ENCODE measurements at places on chromosomes 1 and 21.

- DNase-seq = no peak
Observed at GRCh38 chr21:32990666-32991065, 35.1 kb upstream of the OLIG2 start.

- DNase-seq = no peak
Observed at GRCh38 chr1:224287714-224288113, 42.3 kb downstream of the NVL start.

DNA sequence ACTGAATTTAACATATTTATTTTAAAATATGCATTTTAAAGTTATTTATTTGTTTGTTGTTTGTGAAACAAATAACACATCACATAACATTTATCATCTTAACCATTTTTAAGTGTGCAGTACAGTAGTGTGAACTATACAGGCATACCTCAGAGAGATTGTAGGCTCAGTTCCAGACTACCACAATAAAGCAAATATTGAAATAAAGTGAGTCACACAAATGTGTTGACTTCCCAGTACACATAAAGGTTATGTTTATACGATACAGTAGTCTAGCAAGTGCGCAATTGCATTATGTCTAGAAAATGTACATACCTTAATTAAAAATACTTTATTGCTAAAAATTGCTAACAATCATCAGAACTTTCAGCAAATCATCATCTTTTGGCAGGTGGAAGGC lies 739.4 kb upstream of the ADGRL4 start:
- DNase-seq = no peak

GRCh38 chr1:203621559-203622262 lies 4.9 kb upstream of the ATP2B4 start:
- DNase-seq = no peak

DNA sequence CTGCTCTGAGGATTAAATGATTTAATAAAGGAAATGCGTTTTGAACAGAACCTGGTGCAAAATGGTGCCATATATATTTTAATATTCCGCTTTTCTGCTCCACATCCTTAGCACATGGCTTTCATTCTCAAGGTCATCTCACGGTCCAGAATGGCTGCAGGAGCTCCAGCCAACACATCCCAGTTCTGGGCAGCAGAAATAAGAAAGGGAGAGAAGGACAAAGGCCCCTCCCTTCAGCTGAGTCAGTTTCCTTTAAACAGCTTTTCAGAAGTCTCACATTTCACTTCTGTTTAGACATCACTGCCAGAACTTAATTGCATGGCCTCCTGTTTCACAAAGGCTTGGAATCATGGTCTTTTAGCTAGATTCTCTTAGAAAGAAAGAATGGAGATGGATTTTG lies 75.2 kb upstream of the LRRN2 start:
- no peak for DNase-seq

DNA sequence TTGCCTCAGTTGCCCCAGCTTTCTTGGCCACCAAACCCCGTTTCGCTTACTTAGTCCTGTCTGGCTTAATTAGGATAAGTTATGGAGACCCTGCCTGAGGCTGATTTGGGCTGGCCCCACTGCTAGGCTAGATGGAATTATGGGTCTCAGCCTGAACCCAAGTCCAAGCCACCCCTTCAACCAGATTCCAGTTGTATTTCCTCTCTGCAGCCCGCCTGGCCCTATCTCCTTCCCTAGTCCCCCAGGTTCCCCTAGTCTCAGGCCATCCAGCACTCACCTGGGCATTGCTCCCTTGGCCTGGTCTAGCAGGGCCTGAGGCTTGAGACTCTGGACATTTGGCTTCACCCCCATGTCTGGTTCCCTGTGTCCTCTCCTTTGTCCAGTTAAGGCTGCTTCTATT lies 111.7 kb upstream of the IPO9 start:
- no peak for DNase-seq

GRCh38 chr1:62826901-62827300 lies 43.0 kb downstream of the ATG4C start:
- no peak for DNase-seq

DNA sequence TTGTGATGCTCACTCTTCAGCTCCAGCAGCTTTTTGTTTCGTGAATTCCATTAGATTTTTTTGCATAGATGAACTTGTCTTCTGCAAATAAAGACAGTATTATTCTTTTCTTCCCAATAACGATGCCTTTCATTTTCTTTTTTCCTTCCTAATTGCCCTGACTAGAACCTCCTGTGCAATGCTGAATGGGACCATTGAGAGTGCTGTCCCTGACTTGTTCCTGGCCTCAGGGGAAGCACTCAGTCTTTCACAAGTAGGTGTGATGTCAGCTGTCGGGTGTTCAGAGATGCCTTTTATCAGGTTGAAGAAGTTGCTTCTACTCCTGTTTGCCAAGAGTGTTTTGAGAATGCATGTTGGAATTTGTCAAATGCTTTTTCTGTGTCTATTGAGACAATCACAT lies 64.3 kb upstream of the ADARB1 start:
- no peak for DNase-seq

DNA sequence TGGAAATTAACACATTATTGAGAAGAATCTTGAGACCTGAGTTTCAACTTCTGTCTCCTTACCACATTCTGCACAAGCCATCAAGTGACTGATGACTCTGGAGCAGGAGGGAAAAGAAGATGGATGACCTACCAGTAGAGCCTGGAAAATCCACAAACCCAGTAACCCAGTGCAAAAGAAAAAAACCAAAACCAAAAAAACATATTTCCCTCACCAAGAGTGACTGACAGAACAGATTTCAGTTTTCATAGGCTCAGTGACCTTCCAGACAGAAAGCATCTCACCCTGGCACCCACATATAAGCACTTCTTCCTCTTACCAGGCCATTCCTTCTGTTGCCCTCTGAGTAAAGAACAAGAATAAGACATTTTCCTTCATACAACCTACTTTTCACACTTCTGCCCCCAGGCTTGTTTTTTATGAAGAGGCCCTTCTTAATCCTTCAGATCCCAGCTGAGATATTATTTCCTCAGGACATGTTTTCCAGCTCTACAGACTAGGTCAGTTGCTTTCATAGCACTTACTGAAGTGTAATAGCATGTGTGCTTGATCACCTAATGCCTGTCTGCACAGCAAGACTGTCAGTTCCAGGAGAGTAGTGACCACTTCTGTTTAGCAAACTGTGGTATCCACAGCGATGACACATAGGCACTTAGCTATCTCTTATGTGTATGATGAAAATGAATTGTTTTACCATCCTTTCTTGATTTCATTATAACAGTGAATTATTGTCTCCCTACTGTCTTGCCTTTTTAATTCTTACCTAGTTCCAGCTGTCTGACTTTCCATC lies 4.0 kb downstream of the TSACC start:
- DNase-seq = no peak

DNA sequence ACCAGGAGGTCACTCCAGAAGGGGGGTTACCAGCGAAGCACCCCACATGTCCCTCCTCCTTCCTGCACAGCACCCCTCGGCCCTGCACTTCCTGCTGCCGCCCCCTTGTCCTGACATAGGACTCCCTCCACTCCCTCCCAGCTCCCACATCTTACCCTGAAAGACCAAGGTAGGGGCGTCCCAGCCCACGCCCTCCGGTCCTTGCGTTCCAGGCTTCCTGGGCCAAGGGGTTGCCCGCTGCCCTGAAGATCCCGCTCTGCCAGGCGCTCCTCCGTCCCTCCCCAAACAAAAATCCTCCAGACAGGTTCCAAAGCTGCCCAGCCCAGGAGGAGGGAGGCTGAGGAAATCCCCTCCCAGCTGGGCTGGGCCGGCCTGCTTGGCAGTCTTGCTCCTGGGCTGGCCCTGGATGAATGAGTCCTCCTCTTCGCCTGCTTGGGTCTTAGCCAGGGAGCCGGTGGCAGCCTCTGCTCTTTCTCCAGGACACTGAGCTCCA lies at the start of gene RHBDL2:
Gene RHBDL2 (minus strand): TSS at position 304 of the 493 bp plus-strand sequence. CDS start 22,618 bp downstream, outside the sequence.
- no peak for DNase-seq

GRCh38 chr1:204746838-204747442 lies 61.4 kb upstream of the LRRN2 start:
- peak; percentile 13 for DNase-seq

DNA sequence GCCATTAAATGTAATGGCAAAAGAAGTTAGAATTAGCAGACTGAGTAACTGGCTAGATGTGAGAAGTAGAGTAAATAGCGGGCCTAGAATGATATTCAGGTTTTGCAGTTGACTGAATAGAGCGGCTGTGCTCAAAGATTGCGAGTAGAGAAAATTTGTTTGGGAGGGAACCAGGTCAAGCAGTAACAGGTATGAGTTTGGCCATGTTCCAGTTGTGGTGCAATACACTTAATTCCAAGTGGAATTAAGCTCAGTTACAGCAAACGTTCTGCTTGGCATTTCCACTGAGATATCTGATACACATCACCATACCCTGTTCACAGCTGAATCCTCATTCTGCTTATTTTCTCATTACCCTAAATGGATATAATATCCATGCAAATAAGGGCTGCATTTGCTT lies 1382.9 kb downstream of the MRPL39 start:
- DNase-seq = no peak
